ENCODE measurements at places on chromosomes 7 and 10. TPM values are rescaled to one million over a fixed set of nuclear protein-coding genes. Genes with fewer than 3 reads are reported as not detected.

The VDAC2 gene
- polyA plus RNA-seq: 205 TPM

The CASD1 gene
- polyA plus RNA-seq: 58.7 TPM

The CALU gene
- 191 TPM for polyA plus RNA-seq

The LGI1 gene
- polyA plus RNA-seq: 4.9 TPM

The CCDC146 gene
- 35.6 TPM for polyA plus RNA-seq

The AMZ1 gene
- 0.27 TPM for polyA plus RNA-seq
